ENCODE measurements at places on chromosomes 13 and 19.

GRCh38 chr13:95620825-95621498 is 23.5 kb downstream of the DZIP1 start:
- DNase-seq, result no peak

DNA sequence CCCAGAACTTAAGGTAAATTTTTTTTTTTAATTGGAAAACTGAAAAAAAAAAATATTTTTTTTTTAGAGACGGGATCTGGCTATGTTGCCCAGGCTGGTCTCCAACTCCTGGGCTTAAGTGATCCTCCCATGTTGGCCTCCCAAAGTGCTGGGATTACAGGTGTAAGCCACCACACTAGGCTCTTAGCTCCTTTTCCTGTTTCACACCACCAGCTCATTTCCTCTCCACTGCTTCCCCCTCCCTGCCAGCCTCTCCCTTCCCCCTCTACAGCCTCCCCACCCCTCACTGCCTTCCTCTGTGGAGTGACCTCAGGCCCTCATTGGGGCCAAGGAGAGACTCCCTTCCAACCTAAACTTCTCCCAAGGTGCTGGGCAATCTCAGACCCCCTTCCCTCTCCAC is 4.2 kb upstream of the GIPR start:
- no peak for DNase-seq

GRCh38 chr19:3163230-3163886 is 15.2 kb upstream of the S1PR4 start:
- peak; percentile 62 for DNase-seq

DNA sequence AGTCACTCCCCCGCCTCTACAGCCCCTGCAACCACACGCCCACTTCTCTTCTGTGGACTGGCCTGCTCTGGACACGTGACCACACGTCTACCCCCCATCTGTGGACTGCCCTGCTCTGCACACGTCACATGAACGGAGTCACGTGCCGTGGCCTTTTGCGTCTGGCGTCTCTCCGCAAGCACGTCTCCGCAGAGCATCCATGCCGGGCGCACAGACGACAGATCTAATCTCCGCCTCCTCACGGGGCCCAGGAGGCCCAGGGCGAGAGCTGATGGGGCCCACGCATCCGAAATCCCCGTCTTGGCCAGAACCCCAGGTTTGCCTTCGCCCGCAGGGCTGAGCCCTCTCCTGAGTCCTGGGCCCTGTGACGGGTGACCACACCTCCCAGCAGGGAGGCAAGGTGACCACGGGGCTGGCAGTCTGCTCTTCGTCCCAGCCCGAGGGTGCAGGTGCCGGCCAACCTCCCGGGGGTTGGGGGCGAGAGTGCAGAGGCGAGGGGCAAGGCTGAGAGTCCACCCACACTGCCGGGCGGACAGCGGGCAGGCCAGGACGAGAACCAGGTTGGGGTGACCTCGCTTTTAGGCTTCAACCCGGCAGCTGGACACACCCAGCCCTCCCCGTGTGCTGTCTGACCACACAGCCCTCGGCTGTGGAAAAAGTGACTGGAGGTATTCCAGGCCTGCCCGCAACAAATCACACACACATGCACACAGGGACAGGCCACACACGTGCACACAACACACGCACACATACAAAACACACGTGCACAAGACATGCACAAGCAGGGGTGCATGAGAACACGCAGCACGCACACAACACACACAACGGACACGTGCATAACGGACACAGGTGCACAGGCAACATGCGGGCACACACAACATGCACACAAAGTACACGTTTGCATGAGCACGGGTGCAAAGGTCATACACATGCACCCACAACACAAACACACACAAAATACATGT is 3.9 kb downstream of the SBNO2 start:
- DNase-seq, result no peak

DNA sequence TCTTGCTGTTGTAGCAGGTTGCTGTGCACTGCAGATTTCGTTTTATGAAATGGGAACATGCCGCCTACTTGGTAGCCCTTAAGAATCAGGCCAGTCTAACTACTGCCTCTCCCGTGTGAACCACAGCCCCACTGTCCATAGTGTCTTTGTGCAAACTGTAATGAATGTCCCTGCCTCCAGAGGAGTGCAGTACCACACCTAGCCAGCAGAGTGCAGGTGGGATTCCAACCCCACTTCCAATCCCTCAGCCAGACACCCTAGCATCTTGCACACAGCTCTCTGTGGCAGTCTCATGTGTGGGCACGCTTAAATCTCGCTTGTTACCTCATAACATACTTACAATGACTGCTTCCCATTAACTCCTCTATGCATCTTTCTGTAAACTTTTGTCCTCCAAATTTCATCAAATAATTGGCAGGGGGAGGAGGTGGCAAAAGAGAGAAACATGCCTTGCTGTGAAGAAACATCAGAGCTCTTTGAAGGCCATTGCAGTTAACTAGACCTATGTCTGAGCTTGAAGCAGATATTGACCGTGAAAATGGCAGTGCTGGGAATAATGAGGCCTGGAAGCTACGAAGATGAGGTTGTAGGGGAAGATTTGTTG is 47.2 kb downstream of the ZAR1L start:
- DNase-seq, result peak; percentile 68

DNA sequence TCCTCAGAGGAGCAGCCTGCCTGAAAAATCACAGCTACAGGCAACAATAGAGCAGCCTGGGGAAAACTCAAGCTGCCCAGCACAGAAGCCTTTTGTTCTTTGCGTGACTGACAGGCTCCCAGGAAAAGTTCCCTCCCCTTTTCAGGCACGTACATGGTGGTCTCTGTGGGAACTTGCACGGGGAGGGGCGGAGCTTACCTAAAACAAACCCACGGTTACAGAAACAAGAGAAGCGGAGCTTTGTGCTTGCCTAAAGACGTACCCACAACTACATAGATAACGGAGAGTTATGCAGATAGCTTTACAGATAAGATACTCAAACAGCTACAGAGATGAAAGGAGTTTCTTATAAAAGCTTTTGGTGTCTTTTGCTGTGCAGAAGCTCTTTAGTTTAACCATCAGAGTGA is 11.4 kb downstream of the ETFB start:
- no peak for DNase-seq

DNA sequence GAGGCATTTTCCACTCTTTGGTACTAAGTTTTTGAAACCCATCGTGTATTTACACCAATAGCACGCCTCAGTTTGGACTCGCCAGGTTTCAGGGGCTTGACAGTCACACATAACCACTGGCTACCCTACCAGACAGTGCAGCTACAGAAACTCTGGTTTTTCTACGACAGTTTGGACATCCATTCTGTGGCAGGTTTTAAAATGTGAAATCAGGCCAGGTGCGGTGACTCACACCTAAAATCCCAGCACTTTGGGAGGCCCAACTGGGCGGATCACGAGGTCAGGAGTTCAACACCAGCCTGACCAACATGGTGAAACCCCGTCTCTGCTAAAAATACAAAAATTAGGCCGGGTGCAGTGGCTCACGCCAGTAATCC is 13.2 kb downstream of the KDELR1 start:
- no peak for DNase-seq

GRCh38 chr19:6412447-6413091 is 12.0 kb downstream of the KHSRP start:
- DNase-seq, result peak; percentile 48

GRCh38 chr19:7676854-7677253 is at the start of gene MCEMP1:
Gene MCEMP1, plus strand, starts transcription at chr19:7677090. Its CDS starts 31 bp downstream, at chr19:7677121.
- DNase-seq, result no peak

DNA sequence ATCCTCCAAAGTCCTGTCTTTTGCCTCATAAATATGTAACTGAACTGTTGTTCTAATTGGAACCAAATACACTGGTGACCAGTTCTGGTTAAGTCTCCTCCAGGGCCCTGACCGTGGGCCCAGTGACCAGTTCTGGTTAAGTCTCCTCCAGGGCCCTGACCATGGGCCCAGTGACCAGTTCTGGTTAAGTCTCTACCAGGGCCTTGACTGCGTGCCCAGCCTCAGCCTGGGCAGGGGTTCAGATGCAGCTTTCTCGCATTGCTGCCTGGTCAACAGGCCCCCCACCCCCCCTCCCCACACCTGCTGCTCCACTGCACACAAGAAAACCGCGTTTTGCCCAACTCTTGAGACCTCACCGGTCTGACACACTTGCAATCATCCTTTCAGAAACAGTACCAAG is 3.8 kb upstream of the GRTP1 start:
- no peak for DNase-seq

- DNase-seq, result no peak
These were observed 342 bp upstream of the SIGLEC10 start for GRCh38 chr19:51417810-51418157.

GRCh38 chr19:47228168-47228936 is 2.6 kb downstream of the BBC3 start:
- DNase-seq, result peak; percentile 67

GRCh38 chr19:4990306-4990705 is 21.4 kb downstream of the KDM4B start:
- DNase-seq, result no peak

DNA sequence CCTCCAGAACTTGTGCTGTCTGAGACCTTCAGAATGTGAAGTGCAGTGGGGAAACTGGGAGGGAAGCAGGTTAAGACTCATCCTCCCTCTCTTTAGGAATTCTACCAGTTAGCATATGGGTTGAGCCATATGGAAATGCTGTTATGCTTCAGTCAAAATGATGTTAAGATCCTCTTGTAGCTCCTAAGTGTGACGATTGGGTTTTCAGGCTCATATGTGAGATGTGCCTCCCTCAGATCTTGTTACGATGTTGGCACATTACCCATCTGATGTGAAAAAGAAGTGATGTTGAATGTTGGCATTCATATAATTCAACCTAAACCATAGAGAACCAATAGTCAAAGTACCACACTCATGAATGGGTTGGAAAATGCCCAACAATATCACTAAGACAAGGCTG is 67.8 kb upstream of the IPO5 start:
- no peak for DNase-seq

DNA sequence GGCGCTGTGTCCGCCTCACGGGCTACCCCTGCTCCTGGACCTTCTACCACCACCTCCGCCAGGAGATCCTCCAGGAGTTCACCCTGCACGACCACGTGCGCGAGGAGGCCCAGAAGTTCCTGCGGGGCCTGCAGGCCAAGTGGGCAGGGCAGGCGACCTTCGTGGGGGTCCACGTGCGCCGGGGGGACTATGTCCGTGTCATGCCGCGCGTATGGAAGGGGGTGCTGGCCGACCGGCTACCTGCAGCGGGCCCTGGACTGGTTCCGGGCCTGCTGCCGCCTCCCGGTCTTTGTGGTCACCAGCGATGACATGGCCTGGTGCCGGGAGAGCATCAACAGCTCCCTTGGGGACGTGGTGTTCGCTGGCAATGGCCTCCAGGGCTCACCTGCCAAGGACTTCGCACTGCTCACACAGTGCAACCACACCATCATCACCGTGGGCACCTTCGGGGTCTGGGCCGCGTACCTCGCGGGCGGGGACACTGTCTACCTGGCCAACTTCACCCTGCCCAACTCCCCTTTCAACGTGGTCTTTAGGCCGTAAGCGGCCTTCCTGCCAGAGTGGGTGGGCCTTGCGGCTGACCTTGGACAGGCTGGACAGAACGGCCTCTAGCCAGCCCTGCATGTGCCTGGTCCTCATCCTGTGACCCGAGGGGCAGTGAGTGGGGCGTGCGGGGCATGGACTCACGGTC is 7.8 kb upstream of the NTN5 start:
- DNase-seq, result no peak

DNA sequence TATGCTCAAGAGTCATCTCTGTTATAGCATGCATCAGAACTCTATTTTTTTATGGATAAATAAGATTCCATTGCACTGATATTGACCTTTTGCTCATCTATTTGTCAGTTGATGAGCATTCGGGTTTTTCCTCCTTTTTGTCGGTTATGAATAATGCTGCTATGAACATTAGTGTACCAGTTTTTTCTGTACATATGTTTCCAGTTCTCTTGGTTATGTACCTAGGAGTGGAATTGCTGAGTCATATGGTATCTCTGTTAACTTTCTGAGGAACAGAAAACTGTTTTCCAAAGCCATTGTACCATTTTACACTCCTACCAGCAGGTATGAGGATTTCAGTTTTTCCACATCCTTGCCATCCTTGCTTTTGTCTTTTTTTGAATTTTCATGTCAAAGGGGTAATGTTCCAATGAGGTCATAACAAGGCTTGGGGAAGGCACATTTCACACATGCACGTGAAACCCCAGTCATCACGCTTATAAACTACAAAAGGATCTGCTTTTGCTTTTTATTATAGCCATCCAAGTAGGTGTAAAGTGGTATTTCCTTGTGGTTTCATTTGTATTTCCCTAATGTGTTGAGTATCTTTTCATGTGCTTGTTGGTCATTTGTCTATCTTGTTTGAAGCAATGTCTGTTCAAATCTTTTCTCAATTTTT is 14.6 kb downstream of the KBTBD7 start:
- DNase-seq, result no peak

DNA sequence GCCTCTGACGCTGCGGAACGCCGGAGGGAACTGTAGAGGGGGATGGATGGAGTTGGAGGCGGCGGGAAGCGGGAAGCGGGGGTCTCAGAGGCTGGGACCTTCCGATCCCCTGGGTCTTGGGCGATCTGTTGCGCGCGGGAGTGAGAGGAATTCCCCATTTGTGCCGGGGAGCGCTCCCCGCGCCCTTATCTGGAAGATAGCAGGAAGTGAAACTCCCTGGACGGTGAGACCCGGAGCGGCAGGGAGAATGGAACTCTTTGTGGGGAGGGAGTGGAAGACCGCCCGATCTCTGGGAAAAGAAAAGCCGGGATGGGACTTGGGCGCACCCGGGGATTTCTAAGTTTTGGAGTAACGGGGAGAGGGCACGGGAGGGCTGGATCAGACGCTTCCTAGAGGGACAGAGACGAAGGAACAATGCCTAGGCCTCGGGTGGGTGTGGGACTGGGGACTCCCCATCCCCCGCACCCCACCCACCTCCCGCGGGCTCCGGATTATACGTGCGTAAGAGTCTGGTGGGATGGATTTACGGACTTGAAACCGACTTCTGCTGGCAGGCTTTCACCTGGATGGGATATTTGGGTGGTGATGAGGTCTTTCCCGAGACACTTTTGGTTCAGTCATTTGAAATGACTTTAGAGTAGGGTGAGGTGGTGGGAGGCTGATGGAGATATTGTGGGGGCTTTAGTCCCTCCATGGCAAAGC is 495 bp downstream of the LSR start:
- DNase-seq, result peak; percentile 34

DNA sequence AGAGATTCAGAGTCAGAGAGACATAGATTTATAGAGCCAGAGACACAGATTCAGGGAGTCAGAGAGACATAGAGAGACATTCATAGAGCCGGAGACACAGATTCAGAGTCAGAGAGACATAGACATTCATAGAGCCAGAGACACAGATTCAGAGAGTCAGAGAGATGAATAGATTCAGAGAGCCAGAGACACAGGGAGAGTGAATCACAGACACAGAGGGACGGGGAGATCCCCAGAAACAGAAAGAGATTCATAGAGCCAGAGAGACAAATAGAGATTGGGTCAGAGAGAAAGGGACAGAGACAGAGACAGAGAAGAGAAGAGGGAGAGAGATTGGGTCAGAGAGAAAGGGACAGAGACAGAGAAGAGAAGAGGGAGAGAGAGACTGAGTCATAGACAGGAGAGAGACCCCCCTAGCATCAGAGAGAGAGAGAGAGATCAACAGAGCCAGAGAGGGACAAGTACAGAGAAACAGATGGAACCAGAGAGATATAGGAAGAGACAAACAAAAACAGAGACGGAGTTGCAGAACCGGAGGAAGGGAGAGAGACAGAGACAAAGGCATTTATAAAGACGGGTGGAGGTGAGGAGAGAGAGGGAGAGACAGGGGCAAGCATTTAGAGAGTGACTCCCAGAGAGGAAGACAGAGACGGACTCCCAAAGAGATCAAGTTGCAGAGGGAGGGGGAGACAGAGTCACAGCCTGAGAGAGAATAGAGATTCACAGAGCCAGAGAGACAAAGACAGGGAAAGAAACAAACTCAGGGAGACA is 1.1 kb upstream of the PRKCG start:
- DNase-seq, result no peak

Data from Calu3 (cell line).